ENCODE measurements at places on chromosomes 1 and 21. TPM values are rescaled to one million over a fixed set of nuclear protein-coding genes. Genes with fewer than 3 reads are reported as not detected.

DNA sequence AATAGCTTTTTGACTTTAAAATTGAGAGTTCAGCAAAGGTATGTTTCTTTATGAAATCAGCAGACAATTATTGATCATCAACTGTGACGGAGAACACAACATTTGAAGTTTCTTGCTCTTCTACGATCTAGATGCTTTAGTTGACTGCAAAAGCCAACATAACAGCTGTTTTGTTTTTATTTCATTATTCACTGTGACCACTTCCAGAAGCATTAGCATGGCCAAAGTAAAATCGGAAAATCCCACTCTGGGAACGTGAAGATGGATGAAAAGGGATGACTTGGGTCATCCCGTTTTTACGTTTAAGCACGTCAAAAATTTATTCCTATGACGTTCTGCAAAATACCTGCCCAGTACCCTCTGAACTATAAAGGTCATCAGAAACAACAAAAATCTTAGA lies 833.0 kb upstream of the ADAMTS5 start:
- DNase-seq = no peak

DNA sequence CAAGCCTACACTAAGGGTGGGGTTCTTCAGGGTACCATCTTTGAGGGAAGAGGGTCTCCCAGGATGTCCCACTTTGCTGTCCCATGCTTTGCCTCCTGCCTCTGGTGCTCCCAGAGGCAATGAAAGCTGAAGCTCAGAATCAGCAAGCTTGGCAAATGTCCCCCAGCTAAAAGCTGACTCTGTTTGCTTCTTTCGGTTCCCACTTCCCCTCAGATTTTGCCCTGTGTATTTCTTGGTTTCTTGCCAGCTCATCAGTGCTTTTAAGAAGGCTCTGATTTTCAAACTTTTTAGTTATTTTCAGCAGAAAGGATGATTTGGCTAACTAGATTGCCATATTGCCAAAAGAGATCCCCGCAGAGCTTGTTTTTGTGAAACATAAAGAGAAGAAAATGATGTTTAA lies 33.1 kb upstream of the COG2 start:
- DNase-seq = no peak

DNA sequence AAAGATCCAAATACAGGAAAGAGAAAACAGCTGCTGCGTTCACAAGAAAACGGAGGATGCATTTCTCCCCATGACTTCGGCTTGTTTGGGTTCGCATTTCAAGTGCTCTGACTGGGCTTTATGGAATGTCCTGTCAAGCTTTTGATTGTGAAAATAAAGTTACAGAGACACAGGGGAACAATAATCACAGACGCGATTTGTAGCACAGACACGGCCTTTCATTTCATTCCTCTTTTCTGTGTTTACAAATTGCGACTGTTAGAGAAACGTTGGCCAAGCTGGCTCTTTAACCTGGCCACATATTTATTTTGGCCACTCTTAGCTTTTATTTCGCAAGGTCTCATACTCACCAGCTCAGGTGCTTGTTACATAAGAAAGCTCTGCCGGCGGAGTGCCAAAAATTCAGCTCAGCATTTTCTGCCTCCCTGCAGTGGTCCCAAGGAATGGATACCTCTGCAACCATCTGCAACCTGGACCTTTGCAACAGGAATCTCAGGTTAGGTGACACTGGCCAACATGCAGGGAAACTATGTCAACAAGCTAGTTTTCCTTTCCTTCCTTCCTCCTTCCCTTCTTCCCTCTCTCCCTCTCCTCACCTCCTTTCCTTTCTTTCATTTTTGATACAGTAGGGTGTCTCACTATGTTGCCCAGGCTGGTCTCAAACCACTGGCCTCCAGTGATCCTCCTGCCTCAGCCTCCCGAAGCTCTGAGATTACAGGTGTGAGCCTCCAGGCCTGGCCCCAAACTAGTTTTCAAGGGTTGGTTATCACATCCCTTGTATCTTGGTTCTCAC lies 58.2 kb upstream of the SLC45A1 start:
- peak; percentile 45 for DNase-seq

DNA sequence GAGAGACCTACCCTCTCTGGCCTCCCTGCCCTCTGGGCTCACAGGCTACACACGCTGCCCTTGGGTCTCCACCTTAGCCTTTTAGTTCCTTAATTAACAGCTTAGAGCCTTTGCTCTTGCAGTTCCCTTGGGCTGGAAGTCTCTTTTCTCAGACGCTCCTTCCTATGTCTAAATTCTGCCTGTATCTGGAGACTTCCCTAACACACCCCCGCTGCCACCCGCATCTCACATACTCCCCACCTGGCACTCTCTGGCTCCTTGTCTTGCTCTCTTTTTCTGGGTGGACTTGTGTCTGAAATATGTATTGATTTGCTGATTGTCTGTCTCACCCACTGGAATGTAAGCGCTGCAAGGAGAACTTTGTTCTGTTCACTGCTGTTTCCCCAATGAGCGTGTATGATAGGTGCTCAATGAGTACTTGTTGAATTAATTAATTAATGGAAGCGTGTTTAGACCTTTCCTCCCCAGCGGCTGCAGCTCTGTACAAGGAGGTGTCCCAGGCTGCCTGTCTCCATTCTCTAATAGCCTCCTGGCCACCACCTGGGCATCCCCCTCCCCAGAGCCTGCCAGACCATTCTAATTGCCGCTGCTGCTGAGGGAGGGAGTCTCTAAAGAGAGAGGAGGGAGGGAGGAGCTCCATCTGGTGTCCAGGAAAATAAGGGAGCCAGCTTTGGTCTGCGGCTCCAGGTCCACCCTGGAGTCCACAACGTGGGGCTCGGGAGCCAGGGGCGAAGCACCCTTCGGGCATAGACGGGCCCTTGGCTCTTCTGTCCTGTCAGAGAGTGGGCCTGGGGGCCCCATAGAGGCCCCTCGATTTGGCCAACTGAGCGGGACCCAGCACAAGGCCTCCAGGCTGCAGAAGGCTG lies 95.4 kb downstream of the RNF220 start:
- DNase-seq = no peak

- DNase-seq = no peak
These were observed at the start of gene WDR64 for GRCh38 chr1:241652012-241652411. Gene WDR64 (plus strand): TSS chr1:241652281. CDS start chr1:241652485, 204 bp downstream.

- no peak for DNase-seq
These were observed 49.8 kb downstream of the POU2F1 start for GRCh38 chr1:167270349-167271092.

SPRR5 gene
- not detected for total RNA-seq

DNA sequence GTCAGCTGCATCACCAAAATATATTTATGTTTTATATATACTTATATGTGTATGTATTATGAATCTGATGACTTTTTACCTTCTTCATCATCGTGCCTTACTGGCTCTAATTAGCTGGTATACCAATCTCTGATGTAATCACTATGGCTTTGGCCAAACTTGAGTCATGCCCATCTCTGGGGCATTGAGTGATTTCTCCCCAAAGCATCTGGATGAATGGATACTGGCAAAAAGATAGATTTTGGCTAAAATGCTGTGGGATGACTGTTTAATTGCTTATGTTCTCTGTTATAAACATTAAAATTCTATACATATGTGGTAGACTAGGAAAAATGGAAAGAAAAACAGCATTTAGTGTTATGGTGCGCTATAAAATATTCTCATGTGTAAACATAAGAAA lies 19.6 kb downstream of the CDKN2C start:
- no peak for DNase-seq

DNA sequence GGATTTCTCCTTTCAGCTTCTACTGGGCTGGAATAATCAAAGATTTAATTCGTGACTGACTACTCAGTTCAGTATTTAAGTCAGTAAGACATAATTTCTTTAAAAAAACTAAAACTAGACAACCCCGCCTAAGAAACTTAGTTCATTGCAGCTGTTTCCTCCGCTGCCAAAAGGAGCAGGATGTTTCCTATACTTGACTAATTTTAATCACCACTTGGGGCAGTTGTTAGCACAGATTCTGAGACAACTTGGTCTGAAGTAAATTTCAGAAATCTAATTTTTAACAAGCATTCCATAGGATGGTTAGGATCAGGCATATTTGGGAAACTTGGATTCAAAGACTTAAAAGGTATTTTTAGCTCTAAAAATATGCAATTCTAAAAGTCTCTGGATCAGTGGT lies 34.0 kb downstream of the EPRS1 start:
- DNase-seq = no peak

GRCh38 chr1:234507626-234508387 lies 28.8 kb upstream of the TARBP1 start:
- no peak for DNase-seq

DNA sequence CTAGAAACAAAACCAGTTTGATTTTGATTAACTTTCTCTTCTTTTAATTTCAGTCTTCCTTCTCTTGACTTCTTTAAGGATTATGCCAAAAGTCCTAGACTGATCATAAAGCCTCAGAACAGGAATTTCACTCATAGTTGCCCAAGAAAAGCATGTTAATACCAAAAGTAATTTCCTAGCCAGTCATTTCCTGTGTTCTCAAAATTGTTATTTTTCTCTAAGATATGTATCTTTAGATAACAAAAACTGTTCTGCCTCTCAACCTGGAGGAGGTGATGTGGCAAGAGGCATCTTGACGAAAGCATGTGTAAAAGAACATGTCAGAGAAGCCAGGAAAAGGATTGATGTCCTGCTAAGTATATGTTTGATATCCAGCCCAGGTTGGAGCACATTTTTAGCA lies 78.0 kb upstream of the IPO9 start:
- DNase-seq = no peak

RCSD1 gene
- total RNA-seq = 34.2 TPM

DNA sequence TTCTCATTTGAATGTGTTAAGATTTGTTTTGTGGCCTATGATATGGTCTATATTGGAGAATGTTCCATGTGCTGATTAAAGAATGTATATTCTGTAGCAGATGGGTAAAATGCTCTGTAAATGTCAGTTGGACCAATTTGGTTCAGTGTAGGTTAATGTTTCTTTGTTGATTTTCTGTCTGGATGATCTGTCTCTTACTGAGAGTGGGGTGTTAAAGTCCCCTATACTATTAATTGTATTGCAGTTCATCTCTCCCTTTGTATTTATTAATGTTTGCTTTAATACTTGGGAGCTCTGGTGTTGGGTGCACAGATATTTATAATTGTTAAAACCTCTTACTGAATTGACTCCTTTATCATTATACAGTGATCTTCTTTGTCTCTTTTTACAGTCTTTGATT lies 584.5 kb downstream of the NUF2 start:
- DNase-seq = no peak

DNA sequence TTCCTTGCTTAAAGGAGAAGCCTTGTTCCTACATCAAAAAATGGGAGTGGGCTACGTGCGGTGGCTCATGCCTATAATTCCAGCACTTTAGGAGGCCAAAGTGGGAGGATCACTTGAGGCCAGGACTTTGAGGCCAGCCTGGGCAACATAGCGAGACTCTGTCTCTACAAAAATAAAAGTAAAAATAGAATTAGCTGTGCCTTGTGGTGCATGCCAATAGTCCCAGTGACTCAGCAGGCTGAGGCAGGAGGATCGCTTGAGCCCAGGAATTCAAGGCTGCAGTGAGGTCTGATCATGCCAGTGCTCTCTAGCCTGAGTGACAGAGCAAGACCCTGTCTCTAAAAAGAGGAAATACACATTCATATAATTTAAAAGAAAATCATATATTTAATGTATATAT lies 127.1 kb downstream of the C1orf21 start:
- peak; percentile 58 for DNase-seq

MX2 gene
- total RNA-seq = 2.7 TPM

- no peak for DNase-seq
These were observed 3.6 kb downstream of the KCNQ4 start for GRCh38 chr1:40786995-40787705.

FCRLB gene
- 0.13 TPM for total RNA-seq

- DNase-seq = no peak
These were observed 139.5 kb downstream of the CNIH3 start for GRCh38 chr1:224755586-224755985.

GBP6 gene
- total RNA-seq = not detected

- no peak for DNase-seq
These were observed 302.7 kb upstream of the SGIP1 start for GRCh38 chr1:66231217-66231616.

KCNN3 gene
- 60.9 TPM for total RNA-seq

- DNase-seq = no peak
These were observed 941 bp downstream of the ARNT start for GRCh38 chr1:150875197-150876118.

- DNase-seq = no peak
These were observed 41.1 kb downstream of the SUSD4 start for GRCh38 chr1:223322868-223323267.

TTC22 gene
- 0.13 TPM for total RNA-seq

- DNase-seq = no peak
These were observed 33.5 kb upstream of the TARBP1 start for GRCh38 chr1:234512451-234512861.
